HFFc6 (cell line): ENCODE measurements at places on chromosomes 5 and 9.

DNA sequence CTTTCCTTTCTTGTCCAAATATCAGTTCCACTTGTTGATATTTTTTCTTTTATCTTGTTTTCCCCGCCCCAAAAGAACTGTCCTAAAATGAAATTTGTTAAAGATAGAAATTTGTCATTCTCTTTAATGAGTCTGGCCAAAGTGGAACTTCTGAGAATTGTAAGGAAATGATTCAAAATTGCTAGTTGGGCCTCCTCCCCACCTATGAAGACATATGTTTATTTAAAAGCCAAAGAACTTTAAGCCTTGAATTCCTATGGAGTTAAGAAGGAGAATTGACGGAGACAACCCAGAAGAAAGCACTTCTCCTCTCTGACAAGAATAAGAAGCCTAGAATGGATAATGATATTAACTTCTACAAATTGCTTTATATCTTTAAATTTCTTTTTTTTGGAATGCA is 59.1 kb upstream of the ALDH1A1 start:
- peak overlapping the region; percentile 74 for H3K4me3 ChIP-seq
- peak overlapping the region; percentile 83 for H3K27ac ChIP-seq
- no peak for DNase-seq
- H3K36me3 ChIP-seq: no peaks in the 10 kb centered on the region; the same call in 1 of the 2 replicates
- H3K4me1 ChIP-seq: peaks cover 52% of the 10 kb centered on the region

GRCh38 chr5:87074934-87075541 is 192.6 kb upstream of the RASA1 start:
- H3K27me3 ChIP-seq: no peaks in the 10 kb centered on the region
- no peak for DNase-seq
- H3K4me3 ChIP-seq: no peak overlapping the region
- no peaks in the 10 kb centered on the region for H3K36me3 ChIP-seq

DNA sequence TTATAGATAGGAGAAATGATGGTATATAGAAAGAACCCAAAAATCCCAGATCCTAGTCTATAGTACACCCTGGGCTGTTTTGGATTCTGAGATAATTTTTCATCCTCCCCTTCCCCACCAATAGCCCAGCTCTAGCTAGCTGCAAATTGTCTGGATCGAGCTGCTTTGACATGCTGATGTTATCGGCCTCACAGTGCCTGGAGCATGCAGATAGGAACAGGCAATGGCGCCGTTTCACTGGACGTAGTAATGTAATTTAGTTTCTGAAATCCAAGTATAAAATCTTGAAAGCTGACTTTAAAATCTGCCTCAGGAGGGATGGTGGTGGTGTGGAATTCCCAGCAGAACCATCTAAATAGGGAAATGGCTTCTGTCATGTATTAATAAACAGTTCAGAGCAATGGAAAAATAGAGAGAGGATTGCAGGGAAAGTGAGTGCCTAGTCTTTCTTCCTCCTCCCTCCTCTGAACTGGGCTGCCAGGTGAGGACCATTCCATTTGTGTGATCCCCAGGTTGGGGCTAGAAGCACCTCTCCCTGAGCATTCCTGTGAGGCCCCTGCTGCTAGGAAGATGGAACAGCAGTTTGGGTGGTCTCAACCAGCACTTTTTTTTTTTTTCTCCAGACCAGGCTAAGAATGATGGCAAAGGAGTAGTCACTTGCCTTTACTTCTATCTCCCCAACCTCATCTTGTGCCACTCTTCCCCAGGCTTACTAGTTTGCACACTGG is 31.9 kb downstream of the FAM219A start:
- H3K36me3 ChIP-seq: no peaks in the 10 kb centered on the region
- H3K4me1 ChIP-seq: peaks cover 8% of the 10 kb centered on the region
- H3K27ac ChIP-seq: no peak overlapping the region
- H3K4me3 ChIP-seq: no peak overlapping the region
- DNase-seq: no peak
- H3K27me3 ChIP-seq: no peaks in the 10 kb centered on the region; the same call in 1 of the 2 replicates

- no peak for DNase-seq
- no peak overlapping the region for H3K4me3 ChIP-seq
These were observed 446.4 kb downstream of the RASEF start for GRCh38 chr9:82616545-82616944.

- no peak overlapping the region for H3K27ac ChIP-seq
- H3K36me3 ChIP-seq: no peaks in the 10 kb centered on the region
- no peaks in the 10 kb centered on the region; the same call in none of the 2 replicates for H3K27me3 ChIP-seq
- DNase-seq: no peak
These were observed 719.4 kb downstream of the MAT2B start for GRCh38 chr5:164224772-164225171.

- no peaks in the 10 kb centered on the region for H3K27me3 ChIP-seq
- no peak overlapping the region for H3K27ac ChIP-seq
- DNase-seq: no peak
- no peaks in the 10 kb centered on the region; the same call in 1 of the 2 replicates for H3K36me3 ChIP-seq
- no peak overlapping the region for H3K4me3 ChIP-seq
These were observed 41.2 kb downstream of the ANKH start for GRCh38 chr5:14830210-14831005.
